ENCODE measurements at places on chromosomes 2 and 18.

DNA sequence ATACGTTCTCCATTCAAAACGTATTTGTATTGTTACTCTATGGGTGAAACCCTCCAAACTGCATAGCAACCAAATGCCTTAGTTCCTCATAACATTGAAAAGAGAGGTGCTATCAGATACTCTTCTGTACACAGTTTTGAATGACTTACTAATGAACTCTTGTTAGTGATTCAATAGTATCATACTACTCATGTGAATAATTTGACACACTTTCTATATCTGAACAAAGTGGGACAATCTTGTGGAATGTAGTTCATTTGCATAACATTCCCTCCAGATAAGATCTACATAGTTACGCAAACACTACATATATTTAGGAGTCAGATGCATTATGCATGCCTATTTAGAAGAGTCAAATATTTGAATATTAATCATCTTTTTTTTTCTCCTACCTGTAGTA is 232.0 kb upstream of the NRXN1 start:
- DNase-seq: no peak

- DNase-seq: no peak
These were observed 1.3 kb downstream of the PTPN2 start for GRCh38 chr18:12882453-12883371.

- DNase-seq: no peak
These were observed 7.8 kb upstream of the CENPA start for GRCh38 chr2:26778098-26778497.

GRCh38 chr2:128720080-128721022 is 401.7 kb upstream of the HS6ST1 start:
- DNase-seq: no peak

DNA sequence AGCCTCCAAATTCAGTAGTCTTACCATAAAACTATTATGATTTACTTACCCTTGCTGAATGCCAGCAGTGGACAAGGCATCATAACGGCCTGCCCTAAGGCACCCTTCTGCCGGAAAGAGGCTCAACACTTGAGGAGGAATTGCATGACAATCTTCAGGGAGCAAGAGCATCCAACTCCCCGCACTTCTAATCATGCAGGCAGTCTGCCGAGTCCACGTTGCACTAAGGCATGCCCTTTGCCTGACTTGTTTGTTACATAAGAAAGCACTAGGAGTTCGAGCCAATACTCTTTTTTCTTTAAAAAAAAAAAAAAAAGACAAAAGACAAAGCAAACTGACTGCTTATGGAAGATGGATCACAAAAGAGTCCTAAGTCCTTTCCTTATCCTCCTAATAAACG is 17.9 kb upstream of the SPTBN1 start:
- DNase-seq: no peak

DNA sequence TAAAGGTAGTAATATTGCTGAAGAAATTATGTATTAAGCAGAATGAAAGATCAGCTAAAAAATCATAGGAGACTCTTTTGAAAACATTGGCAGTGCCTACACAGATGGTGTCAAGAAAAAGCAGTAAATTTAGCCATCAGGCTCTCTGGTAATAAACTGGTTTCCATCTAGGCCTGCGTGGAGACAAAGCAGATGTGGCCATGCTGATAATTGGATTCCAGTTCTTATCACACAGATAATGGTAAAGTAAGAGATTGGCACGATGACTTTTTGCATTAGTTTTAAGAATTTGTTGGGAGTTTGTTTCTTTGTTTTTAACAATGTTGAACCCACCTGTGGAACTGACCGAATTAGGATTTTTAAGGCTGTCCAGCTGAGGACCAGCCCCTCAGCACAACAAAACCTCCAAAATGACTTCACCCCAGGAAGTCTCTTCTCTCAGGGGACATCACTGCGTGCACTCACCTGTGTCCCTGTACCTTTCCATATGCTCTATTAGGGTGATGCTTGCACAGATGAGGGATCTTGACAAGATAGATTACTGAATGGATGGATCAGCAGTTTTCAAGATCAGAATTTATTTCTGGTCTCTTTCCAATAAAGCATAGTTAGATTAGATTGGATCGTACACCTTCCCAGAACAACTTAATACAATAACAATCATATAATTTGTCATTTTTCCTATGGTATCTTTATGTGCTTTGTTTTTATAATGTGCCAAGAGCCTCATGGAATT is 69.1 kb upstream of the DNAJC10 start:
- DNase-seq: no peak

- DNase-seq: no peak
These were observed 219.5 kb downstream of the BCL2 start for GRCh38 chr18:63099848-63100629.

DNA sequence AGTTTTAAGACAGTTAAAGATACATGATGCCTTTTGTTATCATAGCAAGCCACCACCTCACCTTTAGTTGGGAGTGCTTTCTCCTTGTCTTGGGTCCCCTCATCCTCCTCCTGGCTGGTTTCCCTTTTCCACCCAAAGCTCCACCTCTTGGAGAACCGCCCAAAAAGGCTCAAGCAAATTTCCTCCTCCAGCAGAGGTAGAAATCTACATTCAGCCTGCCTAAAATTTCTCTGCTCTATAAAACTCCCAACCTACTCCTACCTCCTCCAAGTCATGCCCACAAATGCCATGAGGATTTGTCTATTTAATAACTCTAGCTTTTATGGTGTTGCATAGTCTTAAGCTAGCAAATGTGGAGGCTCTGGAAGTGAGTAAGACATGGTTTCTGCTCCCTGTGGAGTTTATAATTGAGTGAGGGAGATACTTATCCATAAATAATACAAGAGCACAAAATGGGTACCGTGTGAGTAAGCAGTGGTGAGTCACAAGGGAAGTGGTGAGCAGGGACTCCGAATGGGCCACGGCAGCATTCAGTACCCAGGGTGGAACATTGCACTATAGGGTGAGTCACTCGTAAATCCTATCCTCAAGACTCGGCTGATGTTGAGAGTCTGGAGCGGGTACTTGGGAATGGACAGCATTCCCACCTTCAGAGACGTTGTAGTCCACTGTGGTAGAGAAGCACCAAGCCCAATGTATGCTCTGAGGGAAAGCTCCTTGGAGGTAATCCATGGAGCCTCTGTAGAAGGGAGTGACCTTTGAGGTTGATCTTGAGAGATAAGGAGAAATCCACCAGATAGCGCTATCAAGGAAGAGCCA is 146.3 kb downstream of the RTN4 start:
- DNase-seq: peak; percentile 97

DNA sequence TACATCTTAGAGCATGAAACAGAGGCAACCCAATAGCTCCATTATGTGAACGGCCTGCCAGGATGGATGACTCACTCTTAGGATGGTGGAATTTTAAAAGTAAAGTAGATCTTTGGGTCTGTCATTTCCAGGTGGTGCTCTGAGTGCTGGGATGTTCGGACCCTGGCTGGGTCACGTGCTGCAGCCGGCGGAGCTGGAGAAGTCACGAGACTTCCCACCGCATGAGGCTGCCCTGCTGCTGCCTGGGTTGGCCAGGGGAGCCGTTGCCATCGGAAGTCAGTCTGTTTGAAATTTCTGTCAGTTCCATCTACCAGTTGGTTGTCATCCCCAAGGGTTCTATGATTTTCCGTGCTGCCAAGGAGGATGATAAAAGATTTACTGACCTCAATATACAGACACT is 93.3 kb upstream of the ALKAL2 start:
- no peak for DNase-seq

Measured in MG63 (cell line).